Right hindlimb (tissue), 1 donor: ENCODE measurements at places on chromosomes 3 and 15.
A peak's percentile ranks its signal among the peaks of the same experiment; 100 is the strongest.

GRCh38 chr3:17342119-17342518 is 400.3 kb downstream of the TBC1D5 start:
- no peak for DNase-seq

DNA sequence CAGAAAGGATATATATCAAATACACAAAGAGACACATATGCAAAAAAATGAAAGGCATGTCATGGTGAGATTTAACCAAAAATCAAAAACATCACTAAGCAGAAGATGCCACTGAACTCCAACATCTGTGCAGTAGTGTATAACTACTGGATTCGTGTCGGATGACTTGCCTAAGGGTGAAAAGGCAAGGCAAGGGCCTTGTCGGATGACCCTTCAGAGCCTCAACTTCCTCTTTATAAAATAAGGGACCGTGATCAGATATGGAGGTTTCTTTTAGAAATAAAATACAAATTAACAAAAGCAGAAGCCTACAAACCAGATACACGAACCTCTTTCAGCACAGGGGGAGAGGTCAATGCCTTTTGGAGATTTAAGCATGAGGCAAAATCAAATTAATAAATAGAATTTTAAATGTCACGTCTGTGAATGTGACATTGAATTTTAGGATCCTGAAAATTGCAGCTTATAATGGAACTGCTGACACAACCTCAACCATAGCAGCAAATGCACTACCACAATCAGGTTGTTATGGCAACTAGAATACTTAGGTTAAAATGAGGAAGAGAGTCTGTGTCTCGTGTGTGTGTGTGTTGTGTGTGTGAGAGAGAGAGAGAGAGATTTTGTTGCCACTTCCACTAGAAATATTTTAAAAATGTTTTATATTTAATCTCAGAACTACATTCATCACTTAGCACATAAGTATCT is 8.3 kb upstream of the CHRM5 start:
- DNase-seq: no peak

GRCh38 chr15:66151809-66152208 is 101.7 kb downstream of the MEGF11 start:
- no peak for DNase-seq

GRCh38 chr3:20066850-20067617 is 26.8 kb downstream of the KAT2B start:
- peak; percentile 68 for DNase-seq

- DNase-seq: peak; percentile 59
These were observed 876 bp downstream of the PLSCR1 start for GRCh38 chr3:146543461-146544001.

- no peak for DNase-seq
These were observed 152.4 kb downstream of the TJP1 start for GRCh38 chr15:29669823-29670222.

- no peak for DNase-seq
These were observed 53.8 kb upstream of the C2CD4B start for GRCh38 chr15:62218841-62219240.

- no peak for DNase-seq
These were observed 147.4 kb downstream of the ATP10A start for GRCh38 chr15:25715536-25716413.

DNA sequence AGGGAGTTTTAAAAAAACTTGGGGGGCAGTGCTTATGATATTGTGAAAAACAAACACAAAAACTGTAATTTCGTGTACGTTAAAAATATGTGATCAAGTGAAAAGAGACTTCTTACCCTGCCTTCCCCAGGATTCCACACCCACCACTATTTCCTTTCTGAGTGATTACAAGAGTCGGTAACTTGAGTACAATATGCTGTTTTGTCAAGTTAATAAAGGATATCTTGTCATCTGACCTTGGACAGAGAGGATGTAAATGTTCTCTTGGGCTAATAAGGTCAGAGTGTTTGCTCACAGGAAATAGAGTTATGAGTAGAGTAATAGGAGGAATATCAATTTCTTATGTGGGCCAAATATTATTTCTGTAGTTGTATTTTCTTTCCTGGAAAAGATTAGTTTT is 68.1 kb downstream of the NOX5 start:
- no peak for DNase-seq

DNA sequence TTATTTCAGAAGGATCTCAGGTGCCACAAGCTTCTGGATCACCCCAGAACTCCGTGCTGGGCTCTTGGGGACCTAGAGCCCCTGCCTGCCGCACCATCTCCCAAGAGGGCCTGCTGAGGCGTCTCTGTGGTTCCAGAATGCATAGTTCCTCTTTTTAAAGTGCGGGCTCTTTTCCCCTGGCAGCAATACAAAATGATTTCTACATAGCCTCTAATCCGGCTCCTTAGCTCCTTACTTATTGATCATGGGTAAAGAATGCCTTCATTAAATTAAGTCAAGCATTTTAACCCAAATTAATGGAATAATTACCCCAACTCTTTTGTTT is 121.9 kb downstream of the ATP10A start:
- no peak for DNase-seq

GRCh38 chr3:119700269-119700919 is 2.4 kb upstream of the CFAP91 start:
- no peak for DNase-seq

DNA sequence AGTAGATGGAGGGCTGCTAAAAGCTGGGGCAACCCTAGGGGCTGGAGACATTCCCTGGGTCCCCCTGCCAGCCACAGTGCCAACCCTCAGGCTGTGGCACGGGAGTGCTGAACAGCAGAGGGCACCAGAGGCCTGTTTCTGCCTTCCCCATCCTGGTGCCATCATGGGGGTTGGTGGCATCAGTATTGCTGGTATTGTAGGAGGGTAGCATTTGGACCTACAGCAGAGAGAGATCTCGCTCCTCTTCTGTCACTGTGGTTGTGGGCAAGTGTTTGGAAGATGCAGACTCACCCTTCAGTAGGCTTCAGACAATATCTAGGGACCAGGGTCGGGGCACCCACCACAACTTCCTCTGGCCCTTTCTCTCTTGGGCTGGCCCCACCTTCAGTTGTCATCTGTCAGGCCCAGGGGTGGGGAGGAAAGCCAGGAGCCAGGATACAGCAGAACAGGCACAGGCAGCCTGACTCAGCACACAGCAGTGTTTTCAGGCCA is 123.5 kb downstream of the RPLP1 start:
- DNase-seq: peak; percentile 49

GRCh38 chr3:183434992-183435391 is 6.6 kb upstream of the MCF2L2 start:
- DNase-seq: no peak

DNA sequence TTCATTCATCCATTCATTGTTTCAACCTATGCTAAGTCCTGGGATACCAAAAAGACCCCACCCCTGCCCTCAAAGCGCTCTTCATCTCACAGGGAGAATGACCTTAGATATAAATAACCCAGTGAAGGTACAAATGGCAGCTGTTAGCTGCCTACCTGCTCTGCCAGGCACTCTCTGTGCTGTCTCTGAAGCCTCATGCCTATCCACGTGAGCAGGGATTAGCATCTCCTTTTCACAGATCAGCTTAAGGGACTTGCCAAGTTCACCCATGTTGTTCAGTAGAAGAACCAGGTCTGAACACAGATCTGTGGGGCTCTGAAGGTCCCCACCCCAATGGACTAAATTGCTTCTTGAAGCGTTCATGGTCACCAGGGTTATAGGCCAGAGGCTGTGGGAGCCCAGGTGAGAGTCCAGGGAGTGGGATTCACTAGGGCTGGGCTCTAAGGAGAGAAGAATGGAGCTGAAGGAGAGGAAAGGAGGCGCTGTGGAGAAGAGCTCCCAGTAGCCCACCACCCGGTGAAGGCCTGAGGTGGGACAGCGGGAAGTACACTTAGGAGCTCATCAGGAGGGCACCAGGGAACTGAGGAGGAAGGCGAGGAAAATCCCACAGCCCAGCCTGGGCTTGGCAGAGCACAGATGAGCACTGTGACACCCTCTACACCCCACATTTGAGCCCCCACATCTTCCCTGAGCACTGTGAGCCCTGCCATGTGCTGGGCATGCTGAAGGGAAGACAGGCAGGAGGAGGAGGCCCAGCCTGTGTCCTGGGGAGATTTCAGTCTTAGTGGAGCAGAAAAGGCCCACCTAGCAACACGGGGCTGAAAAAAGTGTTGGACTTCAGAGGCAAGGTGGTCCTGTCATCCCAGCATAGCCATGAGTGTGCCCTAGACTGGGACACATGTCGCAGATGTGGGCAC is 20.4 kb downstream of the RBP1 start:
- no peak for DNase-seq

DNA sequence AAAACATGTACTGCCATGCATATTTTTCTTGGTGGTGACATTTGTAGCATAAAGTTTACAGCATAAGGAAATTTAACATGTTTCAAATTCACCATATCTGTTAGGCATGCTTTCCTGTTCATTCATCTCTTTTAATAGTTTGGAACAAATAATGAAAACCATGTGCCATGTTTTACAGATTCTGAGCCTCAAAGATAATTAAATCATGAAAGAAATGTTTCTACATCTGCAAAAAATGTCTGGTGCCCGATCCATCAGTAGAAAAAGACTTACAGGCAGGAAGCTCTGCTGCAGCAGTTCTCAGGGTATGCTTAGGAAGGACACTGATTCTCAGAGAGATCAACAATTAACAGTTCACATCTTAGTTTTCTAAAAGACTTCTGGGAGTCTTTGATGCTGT is 316.2 kb downstream of the IL5RA start:
- DNase-seq: no peak

DNA sequence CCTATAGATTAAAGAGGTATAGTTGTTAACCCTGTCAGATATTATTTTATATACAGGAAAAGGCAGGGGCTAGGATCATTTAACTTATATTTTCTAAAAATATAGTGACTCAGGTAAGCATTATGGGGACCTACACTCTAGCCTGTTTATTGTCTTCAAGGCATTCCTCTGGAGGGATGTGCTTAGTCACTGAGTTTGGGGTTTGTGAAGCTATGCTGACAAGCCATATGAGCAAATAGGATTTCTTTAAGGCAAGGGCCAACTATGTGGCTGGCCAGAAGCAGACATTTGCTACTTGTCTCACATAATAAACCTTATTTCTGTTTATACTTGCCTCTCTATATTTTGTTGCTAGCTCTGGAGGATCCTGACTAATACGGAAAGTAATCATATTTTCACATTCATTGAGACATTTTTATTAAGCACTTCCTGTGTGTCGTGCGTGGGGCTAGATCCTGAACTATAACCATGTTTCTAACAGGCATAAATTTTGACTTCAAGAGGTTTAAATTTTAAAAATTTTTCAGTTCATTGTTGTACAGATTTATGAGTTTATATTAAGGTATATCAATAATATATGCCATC is 153.4 kb downstream of the OTOL1 start:
- no peak for DNase-seq

GRCh38 chr15:85858586-85859375 is 64.1 kb upstream of the KLHL25 start:
- peak; percentile 63 for DNase-seq

GRCh38 chr3:129249284-129250065 is at the start of gene COPG1:
COPG1 (plus strand) TSS chr3:129249606; CDS start chr3:129249710, 104 bp downstream.
- peak; percentile 93 for DNase-seq

DNA sequence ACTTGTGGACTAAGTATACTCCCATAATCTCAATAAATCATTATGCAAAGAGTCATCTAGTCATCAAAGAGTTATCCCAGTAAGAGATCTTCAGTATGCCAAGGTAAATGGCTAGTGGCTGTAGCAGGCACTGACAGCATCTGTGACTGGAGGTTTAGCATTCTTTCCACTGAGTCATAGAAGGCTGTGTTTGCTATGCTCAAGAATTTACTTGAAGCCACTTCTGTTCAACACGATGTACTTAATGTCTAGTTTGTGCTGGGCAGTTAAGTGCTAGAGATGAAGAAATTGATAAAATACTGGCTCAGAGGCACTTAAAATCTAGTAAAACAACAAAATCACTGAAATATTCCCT is 13.0 kb downstream of the ZBED2 start:
- no peak for DNase-seq

DNA sequence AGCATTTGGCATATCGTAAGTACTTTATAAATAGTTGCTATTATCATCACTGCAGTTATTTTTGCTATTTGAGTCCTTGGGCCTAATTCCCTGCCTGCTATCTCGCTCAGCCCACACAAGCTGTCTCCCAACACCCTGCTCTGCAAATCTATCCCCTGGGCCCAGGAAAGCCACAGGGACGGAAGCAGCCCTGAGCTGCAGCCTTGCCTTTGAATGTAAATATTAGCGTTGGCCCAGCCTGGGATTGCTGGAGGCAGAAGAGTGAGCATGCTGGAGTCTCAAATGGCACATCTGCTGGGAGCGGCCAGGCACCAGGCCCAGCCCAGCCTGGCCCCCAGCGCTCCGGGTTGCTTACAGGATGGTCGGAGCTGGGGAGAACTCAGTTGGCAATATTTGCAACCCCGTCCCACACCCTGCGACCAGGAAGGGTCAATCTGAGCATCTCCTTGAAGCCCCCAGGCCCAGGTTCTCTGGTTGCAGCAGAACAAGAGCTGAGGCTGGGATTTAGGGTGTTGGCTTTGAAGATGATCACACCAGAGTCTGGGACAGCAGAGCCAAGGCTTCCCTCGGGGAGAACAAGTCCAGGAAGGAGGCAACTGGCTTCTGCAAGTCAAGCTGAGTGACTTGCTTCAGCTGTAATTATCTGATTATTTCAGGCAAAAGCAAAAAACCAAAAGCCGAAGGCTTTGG is 529.6 kb downstream of the SHQ1 start:
- no peak for DNase-seq

DNA sequence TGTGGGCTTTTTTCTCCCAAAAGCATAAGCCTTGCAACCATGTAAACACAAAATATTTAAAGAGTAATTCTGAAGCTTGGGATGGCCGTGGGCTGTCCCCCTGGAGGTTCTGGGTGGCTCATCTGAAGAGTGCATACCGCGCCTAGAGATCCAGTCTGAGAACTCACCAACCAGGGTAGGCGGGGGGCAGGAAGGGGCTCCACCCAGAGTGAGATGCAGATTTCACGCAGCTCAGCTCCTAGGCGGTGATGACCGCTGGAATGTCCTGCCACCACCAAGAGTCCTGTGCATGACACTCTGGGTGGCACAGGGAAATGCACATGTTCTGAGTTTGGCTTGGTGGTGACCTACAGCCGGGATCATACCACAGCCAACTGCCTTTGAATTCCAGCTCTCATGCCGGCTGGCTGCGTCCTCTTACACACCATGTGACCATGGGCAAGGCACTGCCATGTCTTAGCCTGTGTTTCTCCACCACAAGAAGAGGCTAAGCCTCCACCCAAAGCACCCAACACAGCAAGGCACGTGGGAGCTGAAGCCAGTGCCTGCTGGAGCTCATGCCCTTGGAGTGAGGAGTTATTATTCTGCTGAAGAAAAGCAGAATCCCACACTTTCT is 125.1 kb upstream of the IQSEC1 start:
- DNase-seq: no peak
